Activated CD4-positive, alpha-beta T cell treated with anti-CD3 and anti-CD28 coated beads for 4 hours (primary cell): ENCODE measurements at places on chromosomes 3 and 15.

DNA sequence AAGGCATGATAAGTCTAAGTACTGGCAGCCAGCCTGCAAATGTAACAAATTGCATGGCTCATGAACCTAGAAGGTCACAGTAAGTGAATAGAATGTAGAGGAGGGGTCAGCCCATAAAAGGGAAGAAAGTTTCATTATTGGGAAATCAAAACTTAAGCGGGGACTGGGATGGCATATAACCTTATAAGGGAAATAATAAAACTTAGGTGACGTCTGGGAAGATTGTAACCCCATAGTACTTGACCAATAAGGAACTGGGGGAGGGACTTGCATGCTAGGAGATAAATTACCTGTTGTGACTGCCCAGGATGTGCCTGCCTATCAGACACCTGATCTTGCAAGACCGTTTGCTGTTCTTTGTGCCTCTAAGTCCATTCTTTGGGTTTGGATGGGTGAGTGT lies 28.1 kb upstream of the MCTP2 start:
- no peak for DNase-seq

DNA sequence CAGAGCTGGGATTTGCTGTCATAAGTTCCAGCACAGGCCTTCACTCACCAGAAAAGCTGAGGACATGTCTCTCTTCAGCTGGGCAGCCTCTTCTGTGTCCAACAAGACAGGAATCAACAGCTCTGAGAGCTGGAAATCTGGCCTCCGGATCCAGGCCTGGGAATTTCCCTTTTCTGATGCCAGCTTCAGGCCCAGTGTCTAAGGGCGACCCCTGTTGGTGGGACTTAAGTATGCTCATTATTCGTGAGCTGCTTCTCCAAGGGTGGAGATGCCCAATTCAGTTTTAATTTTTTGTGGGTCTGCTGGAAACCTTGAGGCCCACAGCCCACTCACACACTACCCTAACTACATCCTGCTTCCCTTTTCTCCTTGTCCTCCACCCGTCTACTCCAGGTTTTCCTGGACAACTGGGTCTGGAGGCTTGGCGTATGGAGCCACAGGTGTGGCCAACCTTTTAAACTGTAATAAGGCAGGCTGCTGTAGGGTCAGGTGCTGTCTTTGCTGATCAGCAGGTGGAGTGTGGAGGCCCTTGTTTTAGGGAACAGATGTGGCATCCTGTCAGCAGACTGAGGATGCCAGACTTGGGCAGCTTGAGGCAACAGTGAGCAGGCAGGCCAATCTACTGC lies 2.6 kb upstream of the CEMIP start:
- DNase-seq: peak; percentile 58

- no peak for DNase-seq
These were observed 39.3 kb downstream of the NKIRAS1 start for GRCh38 chr3:23877329-23877980.

DNA sequence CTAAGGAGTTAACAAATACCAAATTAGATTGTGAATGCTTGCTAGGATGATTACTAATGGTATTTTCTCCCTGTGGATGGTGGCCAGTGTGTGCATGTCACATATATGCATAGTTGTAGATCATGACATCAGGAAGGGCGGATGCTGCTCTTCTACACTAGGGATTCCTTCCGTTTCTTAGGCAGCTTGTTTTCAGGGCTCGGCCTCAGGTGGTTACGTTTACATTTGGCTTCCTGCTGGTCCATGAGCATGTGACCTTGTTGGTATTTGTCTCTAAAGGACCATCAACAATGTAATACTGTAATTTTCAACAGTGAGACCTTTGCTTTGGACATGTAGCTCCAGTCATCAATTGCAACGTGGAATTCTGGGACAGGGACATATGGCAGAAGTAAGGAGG lies 221.4 kb downstream of the NR1D2 start:
- no peak for DNase-seq

DNA sequence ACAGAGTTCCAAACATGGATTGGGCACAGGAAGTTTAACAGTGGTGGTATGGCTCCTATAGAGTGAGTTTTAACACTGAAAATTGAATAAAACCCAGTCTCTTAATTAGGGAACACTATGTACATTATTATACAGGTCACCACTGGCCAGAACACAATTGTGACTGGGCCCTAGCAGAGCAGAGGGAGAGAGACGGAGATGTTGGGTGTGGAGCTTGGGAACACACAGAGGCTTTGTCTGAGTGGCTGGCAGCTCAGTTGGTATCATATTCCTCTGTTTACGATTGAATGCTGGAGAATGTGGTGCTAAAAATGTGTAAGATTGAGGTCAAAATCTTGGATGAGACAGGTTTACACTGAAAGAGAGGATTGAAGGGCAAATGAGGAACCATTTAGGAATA lies 6.8 kb upstream of the MOBP start:
- no peak for DNase-seq

DNA sequence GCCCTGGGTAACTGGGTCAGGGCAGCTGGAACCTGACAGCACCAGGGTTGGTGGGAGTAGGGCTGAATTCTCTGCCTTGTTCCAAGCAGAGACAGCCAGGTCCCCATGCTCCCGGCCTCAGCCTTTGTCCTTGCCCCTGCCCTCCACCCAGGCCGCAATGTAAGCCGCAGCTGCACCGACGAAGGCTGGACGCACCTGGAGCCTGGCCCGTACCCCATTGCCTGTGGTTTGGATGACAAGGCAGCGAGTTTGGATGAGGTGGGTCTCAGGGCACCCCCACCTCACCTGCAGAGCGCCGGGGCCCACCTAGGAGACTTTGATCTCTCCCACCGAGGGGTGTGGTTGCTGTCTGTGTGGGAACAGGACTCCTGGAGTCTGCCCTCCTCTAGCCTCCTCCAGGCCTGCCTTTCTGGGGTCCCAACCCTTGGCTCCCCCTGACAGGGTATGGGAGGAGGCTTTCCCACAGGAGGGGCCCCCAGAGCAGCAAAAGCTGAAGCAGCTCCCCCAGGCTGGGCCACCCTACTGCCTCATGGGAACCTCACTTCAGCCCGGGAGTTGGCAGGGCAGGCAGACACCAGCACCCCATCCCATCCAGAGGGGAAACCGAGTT lies 23.4 kb downstream of the VIPR1 start:
- DNase-seq: no peak

DNA sequence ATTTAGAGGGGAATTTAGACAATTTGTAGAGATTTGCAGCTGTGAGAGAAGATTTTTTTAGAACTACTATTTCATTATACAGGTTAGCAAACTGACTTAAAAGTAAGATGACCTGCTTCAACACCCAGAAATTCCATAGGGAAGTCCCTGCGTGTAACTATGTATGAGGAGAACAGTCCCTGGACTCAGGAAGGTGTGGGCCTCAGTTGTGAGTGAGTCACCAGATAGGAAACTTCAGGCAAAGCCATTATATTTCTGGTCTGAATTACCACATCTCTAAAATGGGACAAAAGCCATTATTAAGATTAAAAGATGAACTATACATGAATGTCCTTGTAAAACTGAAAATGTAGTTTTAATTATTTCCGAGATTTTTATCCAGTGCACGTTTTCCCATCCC lies 488.3 kb upstream of the GOLIM4 start:
- DNase-seq: no peak

GRCh38 chr15:74787251-74788041 lies 5.6 kb downstream of the CSK start:
- DNase-seq: peak; percentile 86

DNA sequence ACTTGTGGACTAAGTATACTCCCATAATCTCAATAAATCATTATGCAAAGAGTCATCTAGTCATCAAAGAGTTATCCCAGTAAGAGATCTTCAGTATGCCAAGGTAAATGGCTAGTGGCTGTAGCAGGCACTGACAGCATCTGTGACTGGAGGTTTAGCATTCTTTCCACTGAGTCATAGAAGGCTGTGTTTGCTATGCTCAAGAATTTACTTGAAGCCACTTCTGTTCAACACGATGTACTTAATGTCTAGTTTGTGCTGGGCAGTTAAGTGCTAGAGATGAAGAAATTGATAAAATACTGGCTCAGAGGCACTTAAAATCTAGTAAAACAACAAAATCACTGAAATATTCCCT lies 13.0 kb downstream of the ZBED2 start:
- DNase-seq: no peak

- no peak for DNase-seq
These were observed 13.7 kb downstream of the SH3BP5 start for GRCh38 chr3:15318661-15319060.

DNA sequence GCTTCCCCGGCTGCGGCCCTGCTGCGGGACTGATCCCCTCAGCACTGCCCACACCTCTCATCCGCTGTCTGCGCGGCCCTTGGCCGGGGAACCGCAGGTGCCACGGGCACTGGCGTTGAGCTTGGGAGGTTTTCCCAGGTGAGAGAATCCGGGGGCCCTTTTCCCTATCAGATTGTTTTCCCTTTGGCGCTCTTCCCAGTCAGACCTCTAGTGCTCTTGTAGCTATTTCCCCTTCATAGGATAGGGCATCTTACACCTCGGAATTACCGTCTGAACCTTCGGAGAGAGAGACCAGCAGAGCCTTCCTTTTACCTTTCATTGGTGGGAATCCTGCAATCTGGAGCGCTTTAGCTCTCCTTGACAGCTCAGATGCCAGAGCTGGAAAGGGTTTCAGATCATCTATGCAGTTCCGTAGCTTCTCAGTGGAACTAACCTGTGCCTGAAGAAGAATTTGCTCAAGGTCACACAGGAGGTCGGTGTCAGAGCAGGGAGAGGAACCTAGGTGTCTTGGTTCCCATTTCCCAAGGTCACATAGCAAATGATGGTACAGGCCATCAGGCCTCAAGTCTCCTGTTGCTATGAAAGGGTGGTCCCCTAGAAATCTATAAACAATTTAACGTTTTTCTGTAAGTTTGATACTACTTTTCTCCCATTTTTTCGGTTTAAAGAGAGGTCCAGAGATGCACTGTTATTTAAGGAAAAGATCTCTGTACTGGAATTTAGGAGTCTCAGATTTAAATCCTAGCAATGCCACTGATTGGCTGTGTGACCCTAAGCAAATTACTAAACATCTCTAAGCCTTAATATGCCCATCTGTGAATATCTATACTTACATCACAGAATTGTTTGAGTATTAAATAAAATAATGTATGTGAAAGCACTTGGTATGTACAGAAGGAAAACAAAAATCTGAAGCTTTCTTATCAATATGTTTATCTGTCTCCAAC lies 916 bp downstream of the IDH3A start:
- DNase-seq: no peak

GRCh38 chr3:30186741-30187219 lies 419.6 kb upstream of the TGFBR2 start:
- no peak for DNase-seq

GRCh38 chr15:63983061-63983711 lies 63.1 kb downstream of the DAPK2 start:
- no peak for DNase-seq

DNA sequence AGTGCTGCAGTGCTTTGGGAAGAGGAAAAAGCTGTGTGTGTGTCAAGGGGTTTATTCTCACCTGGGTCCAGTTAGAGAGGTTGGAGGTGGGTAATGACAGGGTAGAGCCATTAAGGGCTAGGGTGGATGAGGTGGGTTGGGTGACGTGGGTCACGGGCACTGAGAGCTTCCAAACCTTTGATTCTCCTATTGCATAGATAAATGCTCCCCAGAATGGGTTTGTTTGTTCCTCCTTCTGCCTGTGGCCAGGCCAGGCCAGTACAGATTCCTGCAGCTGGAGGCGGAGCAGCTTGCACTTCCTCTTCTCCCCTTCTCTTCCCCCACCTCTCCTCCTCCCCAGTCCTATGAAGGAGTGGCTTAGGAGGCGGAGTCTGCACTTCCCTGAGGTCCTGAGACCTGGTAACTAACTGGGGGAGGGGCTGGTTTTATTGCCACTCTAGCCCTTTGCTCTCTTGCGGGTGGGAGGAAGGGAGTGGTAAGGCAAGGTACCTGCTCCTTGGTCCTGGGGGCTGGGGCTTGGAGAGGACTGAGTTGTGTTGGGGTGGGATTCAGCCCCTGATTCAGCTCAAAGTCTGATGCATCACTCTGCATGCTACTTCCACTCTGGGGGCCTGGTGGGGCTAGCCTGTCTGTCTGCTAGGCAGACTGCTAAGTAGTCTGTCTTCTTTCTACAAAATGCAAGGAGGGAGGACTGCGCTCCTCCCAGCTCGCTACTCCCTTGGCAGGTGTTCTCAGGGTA lies 3.5 kb downstream of the SPINT1 start:
- DNase-seq: no peak

DNA sequence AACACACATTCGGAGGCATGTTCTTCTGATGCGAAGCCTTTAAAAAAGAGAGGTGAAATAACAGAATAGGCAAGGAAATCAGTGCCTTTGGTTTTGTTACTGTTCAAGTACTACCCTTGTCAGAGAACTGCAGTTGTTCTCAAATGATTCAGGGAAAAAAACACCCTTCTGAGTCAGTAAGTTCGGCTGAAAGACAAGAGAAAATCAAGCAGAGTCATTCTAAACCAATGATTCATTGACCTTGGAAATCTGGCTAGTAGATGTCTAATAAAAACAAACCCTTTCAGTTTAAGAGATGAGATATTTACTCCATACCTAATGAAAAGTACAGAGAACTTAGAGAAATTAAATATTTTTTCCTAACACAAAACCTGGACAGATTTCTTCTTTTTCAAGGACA lies 72.7 kb upstream of the ABI3BP start:
- no peak for DNase-seq

- no peak for DNase-seq
These were observed 12.8 kb downstream of the KBTBD13 start for GRCh38 chr15:65089206-65089824.

DNA sequence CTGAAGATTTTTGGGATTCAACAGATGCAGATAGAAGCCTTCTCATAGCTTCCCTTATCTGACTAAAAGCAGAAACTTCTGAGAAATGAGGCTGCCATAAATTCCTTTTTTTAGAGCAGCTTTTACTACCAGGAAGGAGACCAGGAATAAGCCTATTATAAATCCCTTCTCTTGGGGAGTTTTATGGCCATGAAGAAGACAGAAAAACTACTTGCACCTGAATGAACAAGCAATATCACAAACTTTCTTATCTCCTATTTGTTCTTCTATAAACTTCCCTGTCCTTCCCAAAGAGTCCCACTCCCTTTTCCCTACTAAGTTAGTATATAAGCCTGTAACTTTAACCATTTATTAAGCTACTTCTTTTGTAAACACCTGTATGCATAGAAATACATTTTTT lies 603.1 kb downstream of the NSUN3 start:
- no peak for DNase-seq

GRCh38 chr3:28224430-28224829 lies 17.0 kb upstream of the CMC1 start:
- no peak for DNase-seq

DNA sequence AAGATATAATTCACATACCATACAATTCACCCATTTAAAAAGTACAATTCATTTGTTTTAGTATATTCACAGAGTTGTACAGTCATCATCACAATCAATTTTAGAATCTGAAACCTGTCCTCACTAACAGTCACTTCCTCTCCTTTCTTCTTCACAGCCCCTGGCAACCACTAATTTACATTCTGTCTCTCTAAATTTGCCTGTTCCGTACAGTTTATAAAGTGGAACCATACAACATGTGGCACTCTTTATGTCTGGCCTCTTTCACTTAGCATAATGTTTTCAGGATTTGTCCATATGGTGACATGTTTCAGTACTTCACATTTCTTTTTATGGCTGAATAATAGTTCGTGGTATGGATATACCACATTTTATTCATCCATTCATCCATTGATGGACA lies 22.7 kb downstream of the ERICH6 start:
- no peak for DNase-seq
